Activated CD4-positive, alpha-beta memory T cell treated with anti-CD3 and anti-CD28 coated beads for 36 hours (primary cell): ENCODE measurements at places on chromosomes 16 and 17. TPM values are rescaled to one million over a fixed set of nuclear protein-coding genes. Genes with fewer than 3 reads are reported as not detected.

DNA sequence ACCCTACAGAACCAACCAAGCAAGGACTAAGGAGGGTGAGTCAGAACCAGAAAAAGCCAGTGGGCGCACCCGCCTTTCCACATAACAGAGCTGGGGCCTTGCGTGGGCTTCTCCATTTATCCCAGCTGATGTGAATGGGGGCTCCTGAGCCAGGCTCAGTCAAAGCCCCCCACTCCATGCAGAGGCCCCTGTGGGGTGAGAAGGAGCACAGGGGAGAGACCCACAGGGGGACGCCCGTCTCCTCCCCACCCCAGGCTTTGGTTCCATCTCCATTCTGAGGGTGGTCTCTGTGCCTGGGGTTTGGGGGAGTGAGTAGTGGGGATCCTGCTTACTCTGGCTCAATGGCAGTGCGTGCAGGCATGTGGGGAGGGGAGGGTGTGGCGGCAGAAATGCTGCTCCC, 210.1 kb upstream of the TNRC6C start:
- no peak for DNase-seq

DNA sequence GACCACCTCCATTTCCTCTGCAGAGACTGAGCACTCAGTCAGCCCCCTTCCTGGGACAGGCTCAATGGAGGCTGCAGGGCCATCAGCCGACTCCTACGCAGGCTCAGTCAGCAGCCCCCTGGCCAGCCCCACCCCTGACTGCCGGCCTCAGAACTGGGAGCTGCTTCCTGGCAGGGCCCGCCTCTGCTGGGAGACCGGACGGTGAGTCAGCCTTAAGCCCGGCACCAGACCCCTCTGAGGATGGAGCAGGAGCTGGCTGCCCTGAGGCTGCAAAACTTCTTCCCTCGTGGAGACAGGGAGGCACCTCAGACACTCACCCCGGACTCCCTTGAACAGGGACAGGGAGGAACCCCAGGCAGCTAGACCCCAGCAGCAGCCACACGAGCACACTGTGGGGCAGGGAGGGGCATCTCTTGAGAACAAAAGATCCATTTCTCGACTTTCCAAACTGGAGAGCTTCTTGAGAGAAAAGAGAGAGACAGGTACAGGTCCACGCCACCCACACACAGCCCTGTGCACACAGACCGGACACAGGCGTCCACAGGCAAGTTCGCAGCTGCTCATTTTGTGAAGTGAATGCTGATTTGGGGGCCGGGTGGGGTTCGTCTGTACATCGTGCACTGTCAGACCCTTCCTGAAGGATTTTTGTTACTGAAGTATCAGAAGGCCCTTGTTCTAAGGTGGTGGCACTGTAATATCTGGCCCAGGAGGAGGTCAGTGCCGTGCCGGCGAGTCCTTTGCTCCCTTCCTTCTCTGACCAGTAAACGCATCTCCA, 1.3 kb upstream of the TUBB3 start:
- peak; percentile 55 for DNase-seq

DNA sequence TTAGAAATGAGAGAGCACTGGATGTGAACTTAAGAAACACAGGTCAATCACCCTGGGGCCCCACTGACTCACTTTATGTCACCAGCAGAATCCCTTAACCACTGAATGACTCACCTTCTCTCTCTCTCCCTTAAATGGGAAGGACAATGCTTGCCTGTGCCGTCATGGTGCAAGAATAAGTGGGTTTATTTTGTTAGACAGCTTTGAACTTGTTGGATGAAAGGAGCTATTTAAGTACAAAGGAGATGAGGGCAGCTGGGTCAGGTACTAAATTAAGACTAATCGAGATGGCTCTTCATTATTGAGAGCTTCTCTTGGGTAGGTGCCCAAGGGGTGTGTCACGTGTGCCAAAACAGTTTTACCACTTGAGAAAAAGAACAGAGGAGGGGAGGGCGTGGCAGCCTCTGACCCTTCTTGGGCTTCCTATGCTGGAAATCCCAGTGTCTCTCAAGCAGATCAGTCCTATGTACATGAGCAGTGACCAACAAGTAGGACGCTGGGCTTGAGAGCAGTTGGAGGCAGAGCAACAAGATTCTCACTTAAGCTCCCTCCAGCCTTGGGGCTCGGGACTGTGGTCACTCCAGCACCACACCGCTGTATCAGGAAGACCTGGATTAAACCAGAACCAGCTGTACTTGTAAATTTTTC, 6.7 kb upstream of the KRT31 start:
- DNase-seq = peak; percentile 84

DNA sequence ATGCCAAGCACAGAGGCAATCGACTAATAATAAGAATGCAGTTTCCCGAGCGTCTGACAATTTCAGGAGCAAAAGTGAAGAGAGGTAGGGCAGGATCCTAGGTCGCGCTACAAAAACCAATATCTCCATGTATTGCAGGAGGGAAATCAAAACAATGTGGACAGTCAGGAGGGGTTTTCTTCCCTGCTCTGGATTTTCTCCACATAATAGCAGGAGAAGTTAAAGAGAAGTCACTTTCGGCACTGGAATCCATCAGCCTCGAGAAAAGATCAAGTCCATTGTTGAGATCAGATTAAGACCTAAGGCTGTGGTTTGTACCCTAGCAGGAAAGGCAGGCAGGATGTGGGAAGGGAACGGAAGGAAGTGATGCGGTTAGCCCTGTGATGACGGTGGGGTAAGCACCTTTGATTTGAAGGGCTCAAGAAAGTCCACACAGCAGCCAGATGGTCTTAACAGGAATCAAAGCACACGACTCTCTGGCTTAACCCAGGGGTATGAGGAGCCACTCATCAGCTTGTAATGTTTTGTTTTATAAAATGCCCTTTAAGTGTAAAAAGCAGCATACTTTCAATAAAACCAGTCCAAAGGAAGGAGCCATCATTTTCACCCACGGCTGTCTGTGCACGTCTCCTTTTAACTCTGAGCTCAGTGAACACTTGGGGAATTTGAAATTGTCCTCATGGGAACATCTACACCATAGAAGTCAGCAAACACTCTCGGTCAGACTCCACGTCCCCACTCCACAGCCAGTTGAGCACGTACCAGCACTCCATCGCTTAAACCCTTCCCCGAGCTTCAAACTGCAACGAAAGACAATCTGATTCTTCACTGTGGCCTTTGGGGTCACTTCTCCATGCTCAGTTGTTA, 15.8 kb upstream of the AKTIP start:
- peak; percentile 92 for DNase-seq

DNA sequence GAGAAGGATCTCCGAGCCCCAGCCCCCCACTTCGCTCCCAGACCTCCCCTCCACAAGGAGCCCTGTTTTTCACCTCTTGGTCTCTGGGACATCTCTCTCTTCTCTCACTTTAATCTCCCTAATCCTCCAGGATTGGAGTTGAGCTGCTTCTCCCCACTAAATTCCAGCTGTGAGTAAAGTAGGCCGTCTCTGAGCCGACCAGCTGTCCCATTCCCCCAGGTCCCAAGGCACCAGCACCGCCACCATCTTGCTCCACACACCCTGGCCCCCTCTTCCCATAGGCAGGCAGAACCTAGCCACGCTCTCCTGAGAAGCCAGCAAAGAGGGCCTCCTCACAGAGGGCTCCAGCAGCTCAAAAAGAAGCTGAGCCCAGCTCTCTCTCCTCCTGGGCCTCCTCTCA, 878 bp downstream of the DLG4 start:
- DNase-seq = no peak

GRCh38 chr17:73324160-73324475, 12.3 kb upstream of the CDC42EP4 start:
- no peak for DNase-seq

Gene HAPSTR1
- 49.1 TPM for total RNA-seq
